Uterus (tissue), 4 donors: ENCODE measurements at places on chromosomes 7 and 10. TPM values are rescaled to one million over a fixed set of nuclear protein-coding genes. Genes with fewer than 3 reads are reported as not detected.

- H3K27me3 ChIP-seq, result no peaks in the 10 kb centered on the region
- H3K36me3 ChIP-seq, result no peaks in the 10 kb centered on the region
- H3K4me3 ChIP-seq, result peak overlapping the region; percentile 36
- no peak overlapping the region for H3K27ac ChIP-seq
Observed at GRCh38 chr7:117323305-117323850, 520 bp upstream of the WNT2 start.

The OPALIN gene
- total RNA-seq, result not detected

DNA sequence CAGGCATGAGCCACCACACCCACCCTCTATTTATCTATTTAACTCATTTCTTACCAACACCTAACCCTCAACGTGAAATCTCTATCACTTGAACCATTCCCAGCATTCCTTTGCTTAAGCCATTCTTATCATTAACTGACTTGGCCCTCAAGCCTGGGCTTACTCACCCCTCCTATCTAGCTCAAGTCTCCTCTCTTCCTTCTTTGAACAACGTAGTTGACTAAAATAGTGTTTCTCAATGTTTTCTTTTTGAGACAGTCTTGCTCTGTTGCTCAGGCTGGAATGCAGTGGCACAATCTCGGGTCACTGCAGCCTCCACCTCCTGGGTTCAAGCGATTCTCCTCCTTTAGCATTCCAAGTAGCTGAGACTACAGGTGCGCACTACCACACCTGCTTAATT lies 7.0 kb downstream of the ANXA7 start:
- no peak for DNase-seq
- no peaks in the 10 kb centered on the region for H3K27me3 ChIP-seq
- H3K4me3 ChIP-seq, result no peak overlapping the region
- H3K4me1 ChIP-seq, result no peaks in the 10 kb centered on the region
- no peaks in the 10 kb centered on the region for H3K36me3 ChIP-seq

The DKK1 gene
- 4.1 TPM for total RNA-seq

GRCh38 chr10:61296161-61296560 lies 157.0 kb downstream of the TMEM26 start:
- no peak overlapping the region for H3K27ac ChIP-seq
- H3K4me1 ChIP-seq, result no peaks in the 10 kb centered on the region
- H3K4me3 ChIP-seq, result no peak overlapping the region
- H3K27me3 ChIP-seq, result no peaks in the 10 kb centered on the region

DNA sequence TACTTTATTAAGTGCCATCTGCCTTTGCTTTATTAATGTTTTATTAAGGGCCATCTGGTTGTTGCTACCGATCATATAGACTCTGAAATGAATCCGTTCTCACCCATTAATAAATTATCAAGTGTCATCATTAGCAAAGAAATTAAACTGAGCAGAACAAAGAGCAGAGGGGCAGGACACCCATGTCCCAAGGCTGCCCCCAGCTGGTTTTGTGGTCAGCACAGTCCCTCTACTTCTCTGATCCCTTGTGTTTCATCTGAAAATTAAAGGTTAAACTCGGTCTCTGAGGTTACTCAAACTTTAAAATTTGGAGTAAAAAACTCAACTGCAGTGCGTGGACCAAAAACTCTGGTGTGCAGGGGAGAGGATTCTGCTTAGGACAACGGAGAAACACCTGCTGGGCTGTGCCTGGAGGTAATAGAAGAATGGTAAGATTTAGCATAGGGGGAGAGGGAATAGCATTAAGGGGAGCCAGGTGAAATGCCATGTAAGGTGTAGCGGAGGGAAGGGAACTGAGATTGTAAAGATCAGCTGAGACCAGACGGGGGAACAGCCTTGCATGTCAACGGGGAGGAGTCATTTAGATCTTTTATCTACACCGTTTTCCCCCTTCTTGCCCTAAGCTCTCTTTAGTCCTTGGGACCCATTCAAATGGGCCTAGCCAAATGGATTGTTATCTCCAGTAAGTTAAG lies 10.8 kb upstream of the GSDME start:
- no peak overlapping the region for H3K27ac ChIP-seq
- H3K36me3 ChIP-seq, result no peaks in the 10 kb centered on the region
- no peak overlapping the region for H3K4me3 ChIP-seq
- DNase-seq, result no peak

- no peaks in the 10 kb centered on the region for H3K36me3 ChIP-seq
- no peak overlapping the region for H3K4me3 ChIP-seq
- DNase-seq, result no peak
- no peaks in the 10 kb centered on the region for H3K27me3 ChIP-seq
- no peak overlapping the region for H3K27ac ChIP-seq
Observed at GRCh38 chr7:2416650-2417049, 13.2 kb downstream of the CHST12 start.

GRCh38 chr10:110036640-110037039 lies 28.9 kb downstream of the ADD3 start:
- H3K36me3 ChIP-seq, result no peaks in the 10 kb centered on the region
- no peaks in the 10 kb centered on the region for H3K27me3 ChIP-seq
- H3K4me1 ChIP-seq, result no peaks in the 10 kb centered on the region
- no peak for DNase-seq

DNA sequence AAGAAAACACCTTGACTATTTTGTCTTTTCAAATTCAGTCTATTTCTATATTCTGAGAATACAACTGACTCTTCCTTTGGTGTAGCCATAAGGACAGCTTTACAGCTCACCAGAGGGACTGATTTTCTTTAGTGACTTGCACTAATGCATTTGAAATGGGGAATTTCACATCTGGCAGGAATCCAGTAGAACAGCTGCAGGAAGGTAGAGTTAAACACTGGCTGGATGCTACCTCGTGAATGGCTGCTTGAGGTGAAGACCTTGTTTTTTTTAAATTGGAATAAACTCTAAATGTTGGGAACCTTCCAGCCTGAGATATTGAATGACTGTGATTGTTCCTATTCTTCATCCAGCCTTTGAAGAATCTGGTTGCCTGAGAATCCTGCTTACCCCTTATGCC lies 139.5 kb upstream of the STK17A start:
- no peak for DNase-seq
- no peaks in the 10 kb centered on the region for H3K27me3 ChIP-seq
- H3K4me3 ChIP-seq, result no peak overlapping the region
- no peaks in the 10 kb centered on the region for H3K36me3 ChIP-seq
- H3K27ac ChIP-seq, result no peak overlapping the region
- no peaks in the 10 kb centered on the region for H3K4me1 ChIP-seq

DNA sequence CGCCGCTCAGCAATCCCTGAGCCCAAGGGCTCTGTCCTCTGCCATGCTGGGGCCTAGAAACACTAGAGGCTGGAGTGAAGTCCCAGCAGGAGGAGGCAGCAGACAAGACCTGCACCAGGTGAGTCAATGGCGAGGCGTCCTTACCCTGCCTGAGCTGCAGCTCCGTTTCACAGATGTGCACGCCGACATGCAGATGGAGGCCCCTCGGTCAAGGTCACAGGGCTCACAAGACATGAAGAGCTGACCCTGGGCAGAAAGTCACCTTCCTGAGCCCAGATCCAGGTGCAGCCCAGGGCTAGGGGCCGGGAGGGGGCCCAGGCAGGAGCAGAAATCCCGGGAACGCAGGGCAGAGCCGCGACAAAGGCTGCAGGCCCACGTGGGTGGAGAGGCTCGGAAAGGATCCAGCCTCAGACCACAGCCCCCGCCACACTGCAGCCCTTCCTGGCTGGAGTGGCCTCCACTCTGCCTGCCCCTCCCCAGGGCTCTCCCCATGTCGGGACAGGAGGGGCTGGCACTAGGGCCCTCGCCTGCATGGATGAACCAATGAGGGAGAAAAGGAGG lies 23.8 kb downstream of the PDGFA start:
- no peak overlapping the region for H3K27ac ChIP-seq
- no peak overlapping the region for H3K4me3 ChIP-seq
- no peak for DNase-seq
- H3K27me3 ChIP-seq, result no peaks in the 10 kb centered on the region
- no peaks in the 10 kb centered on the region for H3K36me3 ChIP-seq
- no peaks in the 10 kb centered on the region for H3K4me1 ChIP-seq

The LEP gene
- not detected for total RNA-seq

- peaks cover 14% of the 10 kb centered on the region for H3K4me1 ChIP-seq
- no peaks in the 10 kb centered on the region for H3K36me3 ChIP-seq
- no peak overlapping the region for H3K4me3 ChIP-seq
- peak overlapping the region; percentile 80 for H3K27ac ChIP-seq
Observed at GRCh38 chr10:103504181-103504783, 10.8 kb downstream of the NEURL1 start.

The PRKG1 gene
- 66.9 TPM for total RNA-seq

The FOXI2 gene
- not detected for total RNA-seq

GRCh38 chr10:98135222-98135899 lies 904 bp downstream of the R3HCC1L start:
- peak overlapping the region; percentile 88 for H3K4me3 ChIP-seq
- no peaks in the 10 kb centered on the region for H3K4me1 ChIP-seq
- H3K27me3 ChIP-seq, result no peaks in the 10 kb centered on the region
- no peaks in the 10 kb centered on the region for H3K36me3 ChIP-seq
- no peak for DNase-seq

DNA sequence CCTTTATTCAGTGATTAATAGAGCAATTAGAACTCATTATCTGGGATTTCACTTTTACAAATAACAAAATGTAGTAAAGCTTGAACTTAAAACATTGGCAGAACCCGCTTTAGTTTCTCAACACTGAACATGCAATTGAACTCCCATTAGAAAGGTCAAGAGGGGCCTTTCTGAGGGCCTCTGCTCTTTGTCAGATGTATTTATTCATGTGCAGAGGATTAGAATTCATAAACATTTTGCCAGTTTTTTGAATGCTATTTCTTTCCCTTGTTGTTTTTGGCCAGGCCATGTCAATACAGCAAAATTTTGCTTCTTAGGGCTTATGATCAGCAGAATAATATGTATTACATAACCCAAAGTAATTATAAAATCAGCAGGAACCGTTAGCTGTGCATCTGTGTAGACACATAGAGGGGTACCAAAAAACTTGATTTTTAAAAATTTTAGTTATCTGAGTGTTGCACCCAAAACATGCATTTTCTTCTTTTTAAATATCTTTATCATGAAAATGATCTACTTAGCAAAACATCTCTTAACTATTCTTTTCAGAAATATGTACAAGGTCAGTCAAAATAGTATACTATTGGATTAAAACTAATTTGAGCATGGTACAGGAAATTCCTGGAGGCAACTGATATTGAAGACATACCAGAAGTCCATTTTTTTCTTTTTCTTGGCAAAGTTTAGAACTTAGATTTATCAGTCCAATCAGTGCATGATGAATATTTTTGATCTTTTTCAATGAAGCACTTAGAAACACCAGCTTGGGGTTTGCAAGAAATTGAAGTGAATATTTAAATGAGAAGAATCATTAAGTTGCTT lies 177.5 kb downstream of the TWIST1 start:
- H3K27ac ChIP-seq, result no peak overlapping the region
- H3K4me3 ChIP-seq, result no peak overlapping the region
- no peaks in the 10 kb centered on the region for H3K27me3 ChIP-seq
- no peaks in the 10 kb centered on the region for H3K36me3 ChIP-seq
- no peak for DNase-seq

DNA sequence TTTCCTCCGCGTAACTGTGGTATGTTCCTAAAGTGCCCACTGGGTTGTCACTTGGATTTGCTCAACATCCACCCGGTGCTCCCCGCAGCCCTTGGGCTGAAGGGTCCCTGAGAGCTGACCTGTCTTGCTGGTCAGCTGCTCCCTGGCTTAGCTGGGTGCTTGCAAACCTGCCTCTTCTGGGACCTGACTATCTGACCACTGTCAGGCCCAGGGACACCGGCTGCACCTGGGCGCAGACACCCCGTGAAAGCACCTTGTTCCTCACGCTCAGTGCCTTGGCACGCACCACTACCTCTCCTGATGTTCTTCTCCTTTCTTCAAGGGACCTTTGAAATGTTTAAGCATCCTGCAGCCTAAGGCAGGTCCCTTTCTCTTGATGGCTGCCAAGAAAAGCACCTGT lies 26.6 kb upstream of the LARP4B start:
- no peak overlapping the region for H3K27ac ChIP-seq
- H3K27me3 ChIP-seq, result no peaks in the 10 kb centered on the region
- no peak for DNase-seq
- no peaks in the 10 kb centered on the region for H3K4me1 ChIP-seq
- H3K4me3 ChIP-seq, result no peak overlapping the region

GRCh38 chr10:118737603-118738302 lies 17.0 kb downstream of the CACUL1 start:
- H3K36me3 ChIP-seq, result no peaks in the 10 kb centered on the region
- peak overlapping the region; percentile 67 for H3K27ac ChIP-seq
- no peaks in the 10 kb centered on the region for H3K27me3 ChIP-seq

DNA sequence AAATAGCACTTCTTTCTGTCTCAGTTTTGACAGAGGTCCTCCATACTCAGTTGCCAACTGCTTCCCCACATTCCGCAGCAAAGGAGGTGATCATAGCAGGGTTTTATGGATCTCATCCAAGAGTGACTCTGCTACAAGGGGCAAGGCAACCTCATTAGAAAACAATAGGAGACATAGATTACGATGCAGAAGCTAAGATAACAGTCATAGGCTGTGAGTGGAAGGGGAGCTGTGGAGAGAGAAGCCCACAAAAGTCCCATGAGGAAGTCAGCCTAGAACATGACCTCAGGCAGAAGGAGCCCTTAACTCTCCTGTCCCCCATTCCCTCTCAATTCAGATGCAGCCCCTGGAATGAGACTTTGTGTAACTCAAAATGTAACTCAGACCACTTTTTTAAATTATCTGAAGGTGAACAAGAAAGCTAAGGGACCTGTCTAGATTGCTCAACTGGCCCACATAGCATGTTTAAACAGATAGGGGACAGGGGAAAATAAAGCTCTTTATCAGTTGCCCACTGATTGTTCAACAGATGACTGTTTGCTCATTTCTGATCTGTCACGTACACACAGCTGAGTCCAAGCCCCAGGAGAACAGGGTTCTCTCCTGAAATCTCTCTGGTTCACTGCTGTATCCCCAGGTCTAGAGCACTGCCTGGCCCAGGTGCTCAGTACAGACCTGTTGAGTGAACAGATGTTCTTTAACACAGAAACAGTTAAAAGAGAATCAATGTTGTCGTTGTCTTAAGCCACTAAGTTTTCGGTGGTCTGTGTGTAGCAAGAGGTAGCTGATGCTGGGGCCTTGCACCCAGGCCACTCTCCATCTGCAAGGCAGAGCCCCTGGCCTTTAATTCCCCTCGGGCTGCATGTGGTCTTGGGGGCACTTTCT lies 1.5 kb upstream of the NCOA4 start:
- no peak overlapping the region for H3K27ac ChIP-seq
- DNase-seq, result no peak
- H3K4me3 ChIP-seq, result no peak overlapping the region
- H3K4me1 ChIP-seq, result no peaks in the 10 kb centered on the region
- no peaks in the 10 kb centered on the region for H3K36me3 ChIP-seq

DNA sequence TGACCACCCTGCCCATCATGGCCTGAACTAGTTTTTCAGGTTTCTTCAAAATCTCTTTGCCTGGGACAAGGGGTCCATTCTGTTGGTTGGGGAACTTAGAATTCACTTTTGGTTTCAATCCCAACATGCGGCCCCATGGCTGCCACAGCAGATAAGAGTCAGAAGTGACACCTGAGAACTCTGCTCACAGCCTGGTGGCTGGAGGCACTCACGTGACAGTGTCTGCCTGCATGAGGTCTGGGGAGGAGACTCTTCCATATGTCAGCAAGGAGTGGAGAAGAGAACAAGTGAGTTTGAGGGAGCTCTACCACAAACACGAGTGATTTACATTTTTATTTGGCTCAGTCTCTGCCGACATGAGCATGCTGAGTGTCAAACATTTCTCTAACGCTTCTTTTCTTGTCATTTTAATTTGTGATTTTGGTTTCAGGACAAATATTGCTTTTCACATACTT lies 370.4 kb downstream of the TNS3 start:
- peak overlapping the region; percentile 75 for H3K27ac ChIP-seq
- H3K27me3 ChIP-seq, result no peaks in the 10 kb centered on the region
- no peak overlapping the region for H3K4me3 ChIP-seq
- DNase-seq, result no peak
- no peaks in the 10 kb centered on the region for H3K36me3 ChIP-seq

The ERVW-1 gene
- total RNA-seq, result not detected

The HGF gene
- total RNA-seq, result 2.6 TPM

The IGF2BP3 gene
- total RNA-seq, result not detected

The CPSF4 gene
- total RNA-seq, result 30.5 TPM

The ZNF25 gene
- 31.3 TPM for total RNA-seq

The PHKG1 gene
- not detected for total RNA-seq
